ENCODE measurements at places on chromosomes 7 and 10.

DNA sequence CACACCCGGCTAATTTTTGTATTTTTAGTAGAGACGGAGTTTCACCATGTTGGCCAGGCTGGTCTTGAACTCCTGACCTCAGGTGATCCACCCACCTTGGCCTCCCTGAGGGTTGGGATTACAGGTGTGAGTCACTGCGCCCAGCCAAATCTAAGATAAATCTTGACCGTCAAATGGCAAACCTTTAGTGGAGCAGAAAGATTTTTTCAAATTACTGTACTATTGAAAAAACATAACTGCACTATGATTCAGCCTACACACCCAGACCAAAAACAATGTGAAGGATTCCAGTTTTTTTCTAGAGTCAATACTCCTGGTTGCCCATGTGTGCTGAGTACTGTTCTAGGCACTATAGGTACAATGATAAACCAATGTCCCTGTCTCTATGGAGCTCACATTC is 33.9 kb upstream of the SVIL start:
- no peak for DNase-seq

GRCh38 chr10:128594688-128595087 is 468.5 kb upstream of the MKI67 start:
- no peak for DNase-seq

DNA sequence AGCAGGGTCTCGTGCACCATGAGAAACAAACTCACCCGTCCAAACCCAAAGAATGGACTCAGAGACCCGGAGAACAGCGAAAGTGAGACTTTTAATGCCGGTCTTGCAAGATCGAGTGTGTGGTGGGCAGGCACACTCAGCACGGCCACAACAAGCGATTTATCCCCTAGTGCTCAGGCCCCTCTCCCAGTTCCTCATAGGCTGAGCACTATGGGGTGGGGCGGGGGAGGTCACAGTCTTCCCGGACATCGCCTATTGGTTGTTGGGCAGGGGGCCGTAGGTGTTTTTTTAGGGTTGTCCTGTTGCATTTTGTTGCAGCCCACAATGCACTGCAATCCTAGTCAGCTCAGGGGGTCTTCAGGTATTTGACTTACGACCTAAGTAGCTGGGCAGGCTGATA is 608.3 kb upstream of the FOXK1 start:
- no peak for DNase-seq

- no peak for DNase-seq
Observed at GRCh38 chr10:86723009-86723408, 33.4 kb upstream of the BMPR1A start.

- DNase-seq, result no peak
Observed at GRCh38 chr7:22942191-22942590, 71.7 kb downstream of the HYCC1 start.

- no peak for DNase-seq
Observed at GRCh38 chr10:59891349-59891748, 15.0 kb downstream of the CCDC6 start.

GRCh38 chr7:82527851-82528250 is 84.3 kb upstream of the CACNA2D1 start:
- DNase-seq, result no peak

GRCh38 chr7:101140339-101140699 is 13.4 kb downstream of the SERPINE1 start:
- no peak for DNase-seq

DNA sequence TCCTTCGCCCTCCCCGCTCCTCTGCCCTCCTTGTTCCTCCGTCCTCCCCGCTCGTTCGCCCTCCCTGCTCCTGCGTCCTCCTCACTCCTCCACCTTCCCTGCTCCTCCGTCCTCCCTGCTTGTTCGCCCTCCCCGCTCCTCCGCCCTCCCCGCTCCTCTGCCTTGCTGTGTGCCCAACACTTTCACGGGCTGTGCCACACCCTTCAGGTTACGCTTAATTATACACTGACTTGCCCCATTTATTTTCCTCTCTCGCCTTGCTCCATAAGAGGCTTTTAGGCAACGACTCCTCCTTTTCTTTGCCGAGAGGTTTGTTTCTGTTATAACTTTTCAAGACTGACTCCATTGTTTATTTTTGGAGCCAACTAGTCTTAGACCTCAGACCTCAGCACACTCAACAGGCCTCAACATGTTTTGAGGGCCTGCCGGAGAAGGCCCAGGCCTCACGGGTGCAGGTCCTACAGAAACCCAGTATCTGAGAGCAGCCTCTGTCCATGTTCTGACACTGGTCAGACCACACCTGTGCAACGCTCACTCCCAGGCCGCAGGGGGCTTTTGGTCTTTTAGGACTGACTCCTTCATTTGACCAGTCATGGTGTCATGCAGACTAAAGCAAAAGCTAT is 18.2 kb upstream of the PRKAG2 start:
- DNase-seq, result no peak

- no peak for DNase-seq
Observed at GRCh38 chr7:2651336-2651735, 19.6 kb downstream of the TTYH3 start.

DNA sequence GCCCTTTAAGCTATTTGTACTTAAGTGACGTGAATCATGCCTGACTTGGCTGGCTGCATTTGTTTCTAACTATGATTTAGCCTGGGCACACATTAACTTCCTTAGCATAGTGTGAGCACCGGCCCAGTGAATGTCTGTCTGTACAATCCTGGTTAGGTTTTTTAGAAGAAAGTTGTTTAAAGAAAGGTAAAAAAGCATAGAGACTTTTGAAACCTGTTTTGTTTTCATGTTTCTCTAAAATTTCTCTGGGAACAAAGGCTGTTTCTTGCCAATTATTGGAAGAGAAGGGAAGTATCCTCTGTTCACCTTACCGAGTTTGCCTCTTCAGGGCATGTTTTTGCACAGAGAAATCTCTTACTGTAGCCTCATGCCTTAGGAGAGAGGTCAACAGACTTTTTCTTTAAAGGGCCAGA is 42.9 kb upstream of the MET start:
- DNase-seq, result no peak

DNA sequence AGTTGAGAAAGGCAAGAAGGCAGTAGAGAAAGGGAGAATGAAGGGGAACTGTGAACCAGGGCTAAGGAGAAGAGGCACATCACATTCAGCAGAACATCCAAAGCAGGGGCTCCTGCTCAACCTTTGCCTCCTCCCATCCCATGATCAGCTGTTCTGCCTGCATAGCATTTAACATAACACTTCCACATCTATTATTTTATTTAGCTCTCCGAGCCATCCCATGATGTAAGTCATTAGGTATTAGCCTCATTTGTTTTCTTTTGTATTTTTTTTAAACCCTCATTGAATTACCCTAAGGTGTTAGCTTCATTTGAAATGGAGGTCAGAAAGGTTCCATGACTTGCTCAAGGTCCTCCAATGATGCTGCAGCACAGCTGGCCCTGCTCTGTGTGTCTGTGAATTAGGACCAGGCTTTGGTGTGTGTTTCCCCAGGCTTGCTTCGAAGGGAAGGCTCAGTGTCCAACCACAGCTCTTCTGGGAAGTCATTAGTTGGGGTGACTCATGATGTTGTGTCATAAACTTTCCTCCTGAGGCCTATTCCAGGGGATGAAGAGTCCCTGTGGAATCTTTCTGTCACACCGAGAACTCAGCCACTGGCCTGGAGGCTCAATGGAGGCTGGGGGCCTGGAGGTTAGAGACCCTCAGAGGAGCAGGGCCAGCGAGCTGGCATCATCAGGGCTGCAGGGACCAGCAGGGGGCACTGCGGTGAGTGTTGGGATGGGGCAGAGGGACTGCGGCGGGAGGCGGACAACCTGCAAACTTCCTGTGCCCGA is 16.5 kb downstream of the NPFFR1 start:
- DNase-seq, result no peak

- no peak for DNase-seq
Observed at GRCh38 chr10:44322137-44322536, 62.8 kb downstream of the CXCL12 start.

- no peak for DNase-seq
Observed at GRCh38 chr10:114002422-114002821, 41.2 kb upstream of the ADRB1 start.

DNA sequence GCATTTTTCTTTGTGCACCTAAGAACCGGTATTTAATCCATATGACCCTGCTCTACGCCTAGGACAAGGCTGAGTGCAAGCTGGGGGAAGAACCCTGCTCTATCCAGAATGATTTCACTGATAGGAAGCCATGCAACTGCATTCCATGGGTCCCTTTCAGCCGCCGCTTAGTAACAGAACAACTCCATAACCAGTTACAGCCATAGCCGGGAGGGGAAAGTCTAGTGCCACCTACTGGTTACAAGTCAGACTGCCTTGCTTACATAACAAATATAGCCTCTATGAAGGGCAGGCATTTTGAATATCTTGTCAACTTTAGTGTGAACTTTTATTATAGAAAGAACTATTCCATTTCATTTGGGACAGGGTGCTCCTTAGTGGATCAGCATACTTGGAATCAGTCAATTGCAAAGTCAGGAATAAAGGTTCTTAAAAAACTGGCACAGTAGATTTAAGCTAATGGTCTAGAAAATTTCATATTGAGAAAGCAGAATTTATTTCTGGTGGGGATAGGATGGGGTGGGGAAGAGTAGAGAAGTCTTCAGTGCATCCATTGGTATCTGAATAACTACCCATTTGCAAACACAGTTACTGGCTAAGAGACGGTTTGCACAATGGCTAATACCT is 521.7 kb downstream of the ADRA2A start:
- peak; percentile 78 for DNase-seq

DNA sequence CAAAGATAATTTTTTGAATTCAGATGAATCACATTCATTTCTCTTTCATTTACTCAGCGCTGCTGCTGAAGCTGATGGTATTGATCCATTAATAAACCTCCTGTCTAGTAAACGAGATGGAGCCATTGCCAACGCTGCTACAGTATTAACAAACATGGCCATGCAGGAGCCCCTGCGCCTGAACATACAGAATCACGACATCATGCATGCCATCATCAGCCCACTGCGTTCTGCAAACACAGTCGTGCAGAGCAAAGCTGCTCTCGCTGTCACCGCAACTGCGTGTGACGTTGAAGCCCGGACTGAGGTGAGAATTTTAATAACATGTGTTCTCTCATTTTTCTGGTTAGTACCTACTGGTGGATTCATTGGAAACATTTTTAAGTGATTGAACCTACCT is 70.2 kb downstream of the ARMC3 start:
- no peak for DNase-seq

- DNase-seq, result no peak
Observed at GRCh38 chr7:43877968-43878864, 8.9 kb upstream of the MRPS24 start.

DNA sequence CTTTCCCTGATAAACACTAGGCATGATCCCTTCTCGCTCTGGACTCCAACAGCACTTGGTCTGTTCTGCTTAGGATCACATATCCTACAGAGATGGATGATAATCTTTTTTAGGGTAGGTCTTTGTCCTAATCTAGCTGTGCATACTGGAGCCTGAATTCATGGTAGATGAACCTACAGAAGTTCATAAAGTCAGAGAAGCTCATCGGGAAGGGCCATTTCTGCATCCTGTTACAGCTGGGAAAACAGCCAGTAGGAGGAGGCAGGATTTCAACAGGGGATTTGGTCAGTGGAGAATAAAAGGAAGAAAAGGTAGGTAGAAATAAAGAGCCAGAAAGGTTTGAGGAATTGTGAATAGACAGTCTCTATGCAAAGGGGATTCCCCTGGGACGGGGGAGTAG is 101.4 kb downstream of the ANK3 start:
- no peak for DNase-seq

DNA sequence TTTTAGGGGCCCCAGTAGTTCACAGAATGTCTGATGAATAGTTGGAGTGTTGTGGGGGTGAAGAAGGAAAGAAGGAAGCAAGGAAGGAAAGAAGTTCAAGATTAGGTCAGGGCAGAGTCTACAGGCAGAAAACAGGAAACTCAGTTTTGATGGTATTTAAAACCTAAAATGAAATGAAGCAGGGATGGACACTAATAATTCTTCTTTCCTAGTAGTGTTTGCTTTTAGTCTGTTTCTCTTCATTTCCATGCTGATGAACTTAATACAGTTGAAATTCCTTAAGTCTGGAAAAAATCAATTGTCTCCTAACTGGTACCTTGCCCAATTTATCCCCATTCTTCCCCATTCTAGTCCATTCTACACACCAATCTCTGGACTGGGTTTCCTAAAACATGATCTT is 59.0 kb upstream of the GSAP start:
- DNase-seq, result no peak

GRCh38 chr10:70324339-70324861 is 40.6 kb upstream of the NPFFR1 start:
- DNase-seq, result no peak

- DNase-seq, result no peak
Observed at GRCh38 chr7:70034999-70035398, 436.7 kb downstream of the AUTS2 start.

GRCh38 chr7:99594948-99595745 is 2.9 kb upstream of the TMEM225B start:
- no peak for DNase-seq

DNA sequence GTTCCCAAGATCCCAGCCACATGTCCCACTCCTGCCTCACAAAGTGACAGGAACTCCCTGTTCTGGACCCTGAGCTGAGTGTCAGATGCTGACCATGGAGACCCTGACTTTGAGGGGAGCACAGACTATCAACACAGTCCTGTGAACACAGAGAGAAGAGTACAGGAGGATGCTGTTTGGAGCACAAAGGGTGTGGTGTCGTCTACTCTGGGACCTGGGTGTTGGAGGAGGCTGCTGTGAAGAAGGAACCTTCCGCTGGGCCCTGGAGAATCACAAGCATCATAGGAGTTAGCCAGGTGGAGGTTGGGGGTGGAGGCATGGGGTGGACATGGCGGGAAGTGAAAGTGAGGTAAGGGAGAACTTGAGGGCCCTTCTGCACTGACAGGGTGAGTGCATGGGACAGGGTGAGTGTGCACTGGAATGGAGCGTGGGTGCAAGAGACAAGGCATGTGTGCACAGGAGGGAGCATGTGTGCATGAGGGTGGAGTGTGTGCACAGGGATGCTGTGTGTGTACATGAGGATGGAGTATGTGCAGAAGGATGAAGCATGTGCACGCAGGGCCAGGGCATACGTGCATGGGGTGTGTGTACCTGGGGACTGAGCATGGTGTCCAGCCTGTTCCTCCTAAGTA is 70.7 kb upstream of the ANTXRL start:
- no peak for DNase-seq

DNA sequence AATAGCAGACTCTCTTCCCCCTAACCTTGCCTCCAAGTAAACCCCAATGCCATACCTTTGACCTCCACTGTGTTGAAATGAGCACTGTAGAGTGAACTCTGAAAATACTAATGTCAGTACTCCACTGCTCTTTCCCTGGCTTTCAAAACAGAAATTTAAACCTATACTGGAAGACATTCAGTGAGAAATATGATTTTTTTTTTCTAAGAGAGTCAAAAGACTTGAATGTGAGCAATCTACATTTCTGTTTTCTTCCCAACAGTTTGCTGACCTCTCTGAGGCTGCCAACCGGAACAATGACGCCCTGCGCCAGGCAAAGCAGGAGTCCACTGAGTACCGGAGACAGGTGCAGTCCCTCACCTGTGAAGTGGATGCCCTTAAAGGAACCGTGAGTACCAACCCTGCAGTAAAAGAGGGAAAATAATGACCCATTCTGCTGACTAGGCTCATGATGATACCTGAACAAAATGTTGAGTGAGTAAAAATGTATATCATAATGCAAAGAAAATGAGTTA is 6.4 kb downstream of the VIM start:
- DNase-seq, result no peak
